ENCODE measurements at places on chromosomes 7 and 10.

DNA sequence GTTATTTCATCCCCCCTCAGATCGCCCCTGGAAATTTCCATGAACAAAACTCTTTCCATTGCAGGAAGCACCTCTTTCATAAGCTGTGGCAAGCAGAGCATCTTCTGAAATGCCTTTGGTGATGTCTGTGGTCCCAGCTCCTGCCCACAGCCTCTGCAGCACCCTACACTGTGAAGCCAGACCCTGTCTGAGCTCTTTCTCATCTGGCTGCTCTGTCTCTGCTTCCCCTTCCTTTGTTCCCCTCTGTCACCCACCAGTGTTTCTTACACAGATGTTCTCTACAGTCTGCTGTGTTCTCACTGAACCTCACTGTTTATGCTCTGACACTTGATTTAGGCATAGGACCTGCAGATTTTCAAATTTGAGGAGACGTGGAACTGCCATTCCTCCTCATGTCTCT, 1.9 kb upstream of the TAS2R39 start:
- DNase-seq = no peak

DNA sequence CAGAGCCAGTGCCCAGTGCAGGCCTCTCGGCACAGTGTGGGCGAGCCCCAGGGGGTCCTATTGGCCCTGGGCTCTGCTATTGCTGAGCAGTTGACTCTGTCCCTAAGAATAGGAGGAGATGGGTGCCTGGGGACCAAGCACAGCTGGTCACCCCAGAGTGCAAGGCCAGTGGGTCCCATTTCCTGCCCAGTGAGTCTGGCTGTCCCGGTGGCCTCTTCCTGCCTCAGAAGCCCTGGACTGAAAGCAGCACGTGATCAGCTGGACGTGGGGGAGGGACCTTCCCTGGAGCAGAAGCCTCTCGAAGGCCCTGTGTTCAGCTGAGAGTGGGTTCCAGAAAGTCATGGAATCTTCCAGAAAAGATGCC, 42.0 kb downstream of the PWWP2B start:
- no peak for DNase-seq

- no peak for DNase-seq
These were observed 42.1 kb upstream of the ADRA2A start for GRCh38 chr10:111034598-111035310.

- DNase-seq = no peak
These were observed 3.9 kb downstream of the GRID2IP start for GRCh38 chr7:6547400-6547799.

GRCh38 chr7:139095194-139095659, 14.3 kb downstream of the ZC3HAV1 start:
- DNase-seq = no peak

DNA sequence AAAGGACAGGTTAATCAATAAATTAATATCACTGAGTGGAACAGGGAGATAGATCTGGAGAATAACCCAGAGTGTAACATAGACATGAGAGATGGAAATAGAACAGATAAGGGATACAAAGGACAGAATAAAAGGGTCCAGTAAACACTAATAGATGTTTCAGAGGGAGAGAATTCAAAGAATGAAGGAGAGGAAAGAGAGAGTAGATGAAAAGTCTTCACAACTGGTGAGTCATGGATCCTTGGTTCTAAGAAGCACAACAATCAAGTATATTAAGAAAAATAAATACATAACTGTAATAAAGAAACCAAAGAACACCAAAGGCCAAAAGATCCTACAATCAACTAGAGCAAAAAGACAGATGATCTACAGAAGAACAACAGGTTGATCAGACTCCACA, 66.3 kb downstream of the BEND7 start:
- DNase-seq = no peak

DNA sequence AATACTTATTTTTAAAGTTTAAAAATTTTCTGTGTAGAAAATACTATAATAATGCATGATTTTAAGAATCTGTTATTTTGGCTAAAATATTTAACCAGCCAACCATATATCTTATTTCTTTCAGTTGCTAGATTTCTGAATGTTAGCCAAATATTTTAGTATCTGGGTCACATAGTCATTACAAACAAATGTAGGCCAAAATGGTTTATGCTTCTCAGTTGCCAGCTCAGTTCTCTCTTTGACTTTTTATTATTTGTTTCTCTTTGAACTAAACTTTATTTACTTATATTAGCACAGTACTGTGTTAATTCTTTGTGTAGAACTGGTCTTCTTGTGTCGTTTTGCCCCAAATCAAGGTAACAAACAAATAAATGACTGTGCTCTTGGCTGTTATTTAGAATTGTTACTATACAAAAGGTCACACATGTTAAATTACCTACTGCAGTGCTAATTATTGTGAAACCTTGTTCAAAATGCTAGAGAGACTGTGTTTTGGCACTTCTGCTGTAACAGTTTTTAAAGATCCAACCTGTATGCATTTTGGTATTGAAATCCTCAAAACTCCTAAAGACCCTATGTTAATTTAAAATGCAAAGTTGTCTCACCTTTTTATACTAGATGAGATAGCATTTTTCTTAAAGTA, 39.8 kb downstream of the ZEB1 start:
- no peak for DNase-seq

- no peak for DNase-seq
These were observed 2.0 kb upstream of the PLPP4 start for GRCh38 chr10:120455004-120455403.

DNA sequence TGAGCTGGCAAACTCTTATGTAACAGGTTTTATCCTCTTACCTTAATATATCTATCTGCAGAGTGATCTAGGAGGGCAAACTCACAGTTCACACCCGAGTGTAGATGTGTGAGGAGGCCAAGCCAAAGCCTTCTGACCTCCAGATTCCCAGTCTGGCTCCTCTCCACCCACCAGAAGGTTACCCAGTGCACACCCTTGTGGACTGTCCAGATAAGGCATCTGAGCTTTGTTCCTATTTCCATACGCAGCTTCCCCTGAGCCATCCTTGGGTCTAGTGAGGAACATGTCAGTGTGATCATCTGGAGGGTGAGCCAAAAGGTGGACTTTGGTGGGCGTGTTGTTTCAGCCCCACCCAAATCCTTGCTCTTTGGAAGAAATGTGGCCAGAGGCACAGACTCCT, 203.0 kb upstream of the MEOX2 start:
- no peak for DNase-seq

DNA sequence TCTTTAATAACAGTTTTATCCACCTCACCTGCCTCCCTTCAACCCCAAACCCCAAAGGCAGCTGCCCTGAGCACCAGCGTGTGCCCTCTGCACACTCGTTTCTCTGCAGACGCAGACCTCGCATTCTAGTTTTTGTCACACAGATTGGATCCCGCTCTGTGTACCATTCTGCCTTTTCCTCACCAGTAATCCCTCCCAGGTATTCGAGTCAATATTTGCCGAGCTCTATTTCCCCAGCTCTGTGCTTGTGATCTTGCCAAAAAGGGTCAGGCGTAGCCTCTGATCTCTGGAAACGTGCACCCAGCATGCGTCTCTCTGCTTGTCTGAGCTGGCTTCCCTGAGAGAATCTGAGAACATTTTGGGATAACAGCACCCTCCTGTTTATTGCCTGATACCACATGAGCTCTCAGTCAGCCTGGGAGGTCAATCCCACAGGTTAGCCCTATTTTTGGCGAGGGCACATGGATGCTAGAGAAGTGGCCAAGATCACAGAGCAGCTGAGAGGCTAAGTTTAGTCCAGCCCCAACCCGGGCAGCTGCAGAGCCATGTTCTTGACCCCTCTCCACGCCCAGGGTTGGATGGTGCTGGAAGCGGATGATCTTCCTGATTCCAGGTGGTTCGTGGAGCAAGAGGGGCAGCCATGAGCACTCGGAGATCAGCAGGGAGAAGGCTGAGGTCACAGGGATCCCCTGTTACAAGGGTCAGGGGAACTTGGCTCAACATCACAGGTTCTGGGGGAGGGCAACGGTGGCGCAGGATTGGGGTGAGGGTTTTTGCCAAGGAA, 29.1 kb downstream of the FOXL3 start:
- DNase-seq = no peak

GRCh38 chr7:116167177-116167576, 43.2 kb upstream of the TES start:
- DNase-seq = no peak

GRCh38 chr7:10934292-10934691, 39.4 kb upstream of the PHF14 start:
- no peak for DNase-seq

GRCh38 chr7:127717502-127718339, 65.7 kb downstream of the SND1 start:
- no peak for DNase-seq

DNA sequence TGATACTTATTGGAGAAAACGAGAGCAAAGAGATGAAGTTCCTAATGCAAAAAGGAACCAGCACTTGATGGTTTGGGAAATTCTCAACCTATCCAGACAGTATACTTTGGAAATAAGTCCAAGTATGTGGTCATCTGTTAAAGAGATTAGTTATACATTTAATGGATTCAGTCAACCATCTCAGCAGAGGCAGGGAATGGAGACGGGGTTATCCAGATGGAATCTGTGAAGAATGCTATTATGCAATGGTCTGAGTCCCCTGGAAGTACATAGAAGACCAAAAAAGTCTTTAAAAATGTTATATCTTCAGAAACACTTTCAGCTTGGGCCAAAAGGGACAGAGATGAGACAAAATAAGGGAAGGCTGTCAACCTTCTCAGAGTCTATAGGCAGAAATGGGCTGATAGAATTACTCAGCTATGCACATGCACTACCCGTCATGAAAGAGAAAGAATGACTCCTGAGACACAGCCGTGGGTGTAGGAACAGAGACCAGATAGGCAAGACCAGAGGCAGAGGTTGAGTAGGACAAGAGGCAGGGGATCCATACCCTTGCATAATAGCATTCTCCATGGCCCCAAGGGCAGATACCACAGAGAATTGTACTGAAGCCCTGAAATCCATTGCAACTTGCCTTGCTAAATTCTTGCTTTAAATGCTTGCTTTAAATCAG, 738.8 kb upstream of the POT1 start:
- DNase-seq = no peak

- no peak for DNase-seq
These were observed 154.1 kb downstream of the C10orf105 start for GRCh38 chr10:71565284-71566000.

GRCh38 chr10:93034426-93034825, 26.2 kb upstream of the CYP26C1 start:
- DNase-seq = no peak

GRCh38 chr7:66615699-66616098, 13.0 kb upstream of the KCTD7 start:
- DNase-seq = no peak

GRCh38 chr10:15419279-15419874, 48.3 kb upstream of the FAM171A1 start:
- no peak for DNase-seq

DNA sequence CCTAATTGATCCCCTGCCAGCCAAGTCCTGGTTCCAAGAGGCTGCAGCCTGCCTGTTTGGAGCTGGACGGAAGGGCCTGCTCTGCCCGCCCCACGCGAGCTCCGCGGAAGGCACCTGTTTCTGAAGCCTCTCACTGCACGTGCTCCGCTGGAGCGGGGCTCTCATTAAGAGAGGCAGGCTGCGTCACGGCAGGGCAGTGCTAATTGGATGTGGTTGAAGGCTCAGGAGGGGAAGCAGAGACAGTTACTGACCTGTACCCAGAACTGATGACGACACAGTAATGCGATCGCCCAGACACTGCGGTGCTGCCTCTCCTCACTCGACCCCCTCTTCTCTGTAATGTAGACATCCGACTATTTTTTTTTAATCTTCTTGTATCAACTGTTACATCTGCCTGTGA, 411.1 kb upstream of the MGMT start:
- DNase-seq = no peak

All from ascending aorta (tissue), 2 donors.